Activated CD8-positive, alpha-beta memory T cell treated with anti-CD3 and anti-CD28 coated beads, Interleukin-2, amount 10 ng/mL, durations not matched to agents 7 days and 5 days (primary cell): ENCODE measurements at places on chromosomes 2 and 18. TPM values are rescaled to one million over a fixed set of nuclear protein-coding genes. Genes with fewer than 3 reads are reported as not detected.

DNA sequence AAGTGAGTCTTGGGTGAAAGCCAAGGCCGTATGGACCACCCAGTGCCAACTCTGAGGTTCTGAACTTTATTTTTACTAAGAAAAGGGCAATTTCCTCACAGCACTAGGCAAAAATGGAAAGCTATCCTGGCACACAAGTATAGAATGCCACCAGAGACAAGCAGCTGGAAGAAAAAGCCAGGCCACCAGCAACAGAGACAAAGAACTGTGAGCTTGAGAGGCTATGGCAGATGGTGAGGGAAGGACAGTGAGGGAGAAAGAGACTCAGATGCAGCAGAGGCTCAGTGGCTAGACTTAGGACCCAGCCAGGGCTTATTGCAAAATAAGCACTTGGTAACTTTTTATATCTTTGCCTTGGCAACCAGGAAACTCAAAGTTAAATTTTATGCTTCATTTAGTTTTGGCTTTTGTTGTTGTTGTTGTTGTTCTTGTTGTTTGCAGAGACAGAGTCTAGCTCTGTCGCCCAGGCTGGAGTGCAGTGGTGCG lies 78.0 kb upstream of the BZW1 start:
- no peak for DNase-seq

DNA sequence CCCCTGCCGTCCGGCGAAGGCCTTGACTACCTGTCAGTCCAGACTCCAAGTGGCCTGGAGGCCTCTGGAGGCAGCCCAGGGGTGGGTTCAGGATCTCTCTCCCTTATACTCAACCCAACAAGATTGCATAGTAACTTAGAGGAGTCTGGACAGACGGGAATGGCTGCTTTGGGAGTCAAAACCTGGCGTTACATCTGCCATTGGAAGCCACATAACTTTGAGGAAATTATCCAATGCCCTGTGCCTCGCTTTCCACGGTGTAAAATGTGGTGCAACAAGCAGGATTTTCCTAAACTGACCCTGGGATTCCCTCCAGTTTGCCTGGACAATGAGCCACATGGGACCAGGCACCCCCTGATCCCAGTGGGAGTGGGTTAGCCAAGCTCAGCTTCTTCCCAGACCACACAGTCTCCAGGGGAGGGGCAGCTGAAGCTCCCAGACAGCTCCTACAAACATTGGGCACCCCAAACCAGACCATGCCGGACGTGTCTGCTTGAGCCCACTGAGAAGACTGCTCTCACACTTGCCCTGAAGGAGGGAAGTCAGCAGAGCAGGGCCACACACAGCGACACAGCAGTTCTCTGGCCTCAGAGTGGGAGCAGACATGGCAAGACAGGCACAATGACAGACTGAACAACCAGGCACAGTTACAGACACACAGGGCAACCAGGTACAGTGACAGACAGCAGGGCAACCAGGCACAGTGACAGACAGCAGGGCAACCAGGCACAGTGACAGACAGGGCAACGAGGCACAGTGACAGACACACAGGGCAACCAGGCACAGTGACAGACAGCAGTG lies 65.6 kb upstream of the RAB6C start:
- peak; percentile 30 for DNase-seq

DNA sequence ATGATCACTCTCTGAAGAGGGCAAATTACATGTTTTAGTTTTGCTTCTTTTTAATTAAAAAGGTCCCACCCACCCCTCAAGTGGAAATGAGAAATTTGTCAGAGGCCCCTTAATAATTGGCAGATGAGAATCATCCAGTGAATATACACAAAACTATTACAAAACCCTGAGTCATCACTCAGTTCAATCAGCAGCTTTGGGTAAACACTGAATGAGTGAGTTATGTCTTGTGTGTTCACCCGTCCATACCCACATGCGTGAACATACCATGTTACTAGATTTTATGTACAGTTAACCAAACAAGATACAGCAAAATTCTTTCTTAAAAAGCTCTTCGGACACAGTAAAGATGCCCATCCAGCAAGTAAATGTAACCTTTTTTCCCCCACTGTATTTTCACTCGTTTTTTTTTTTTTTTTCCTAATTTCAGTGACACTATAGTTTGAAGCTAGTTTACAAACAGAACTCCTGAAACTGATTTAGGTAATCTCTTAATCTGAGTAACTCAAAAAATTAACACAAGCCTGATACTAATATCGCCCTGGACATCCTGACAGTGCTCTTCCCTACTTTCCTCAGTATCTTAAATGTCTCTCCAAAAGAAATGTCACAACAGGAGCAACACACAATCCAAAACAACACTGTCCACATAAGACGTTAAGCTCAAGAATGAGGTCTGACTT lies 1.4 kb downstream of the PSME4 start:
- no peak for DNase-seq

GRCh38 chr2:46164529-46165301 lies 132.5 kb upstream of the EPAS1 start:
- DNase-seq = no peak

DNA sequence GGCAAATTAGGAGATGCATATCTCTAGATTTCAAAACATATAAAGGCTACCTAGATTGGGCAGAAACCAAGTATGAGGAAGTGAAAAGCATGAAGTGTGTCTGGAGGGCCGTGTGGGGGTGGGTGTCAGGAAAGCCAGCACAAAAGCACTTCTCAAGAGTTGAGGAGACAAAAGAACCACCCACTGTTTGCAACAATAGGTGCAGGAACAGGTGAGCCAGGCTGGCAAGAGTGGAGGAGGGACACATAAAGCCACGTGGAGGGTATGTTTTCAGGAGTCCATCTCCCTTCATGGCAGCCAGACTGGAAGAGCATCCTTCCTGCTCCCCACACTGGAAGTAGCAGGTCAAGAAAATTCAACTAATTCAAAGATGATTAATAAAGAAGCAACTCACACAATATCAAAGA lies 96.4 kb downstream of the CERS6 start:
- no peak for DNase-seq

DNA sequence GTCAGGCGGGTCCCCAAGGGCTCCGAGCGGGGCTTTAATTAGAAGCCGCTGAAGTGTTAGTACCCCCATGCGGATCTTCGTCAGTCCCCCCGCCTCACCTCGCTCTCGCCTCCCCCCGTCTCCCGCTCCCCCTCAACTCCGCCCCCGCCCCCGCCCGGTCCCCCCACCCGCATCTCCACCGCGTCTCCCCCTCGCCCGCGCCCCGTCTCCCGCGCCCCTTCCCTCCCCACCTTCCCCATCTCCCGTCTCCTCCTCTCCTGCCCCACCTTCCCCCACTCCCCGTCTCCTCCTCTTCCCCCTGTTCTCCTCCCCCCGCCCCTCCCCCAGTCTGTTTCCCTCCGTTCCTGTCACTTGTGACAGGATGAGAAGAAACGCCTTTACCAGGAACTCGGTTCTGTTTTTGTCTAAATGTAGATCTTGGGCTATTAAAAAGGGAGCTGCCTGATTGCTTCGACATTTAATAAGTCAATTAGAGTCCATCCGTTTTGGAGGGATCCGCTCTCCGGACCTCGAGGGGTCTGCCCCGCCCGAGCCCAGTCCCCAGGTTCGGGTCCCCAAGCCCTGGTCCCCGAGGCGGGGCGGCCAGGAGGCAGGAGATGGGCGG lies 969 bp upstream of the ALKAL2 start:
- DNase-seq = no peak

- no peak for DNase-seq
Measured at GRCh38 chr18:70036771-70037347, 89.2 kb upstream of the CD226 start.

- DNase-seq = no peak
Measured at GRCh38 chr2:64792995-64793639, 139.4 kb upstream of the SERTAD2 start.

DNA sequence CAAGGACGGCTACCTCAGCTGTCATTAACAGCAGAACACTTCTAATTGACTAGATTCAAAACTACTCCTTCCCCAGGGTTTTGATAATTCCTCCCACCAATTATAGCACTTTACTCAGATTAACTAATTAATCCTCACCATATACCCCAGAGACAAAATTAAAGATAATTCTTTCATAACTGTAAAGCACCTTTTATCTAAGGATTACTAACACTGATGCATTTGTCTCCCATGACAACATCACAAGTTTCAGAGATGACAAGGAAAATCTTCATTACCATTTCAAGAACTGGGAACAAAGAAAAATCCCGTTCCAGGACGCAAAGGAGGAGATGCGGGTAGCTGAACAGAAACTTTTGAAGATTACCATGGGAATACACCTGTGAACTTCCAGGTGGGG lies 129.4 kb upstream of the ITGA6 start:
- DNase-seq = no peak

DNA sequence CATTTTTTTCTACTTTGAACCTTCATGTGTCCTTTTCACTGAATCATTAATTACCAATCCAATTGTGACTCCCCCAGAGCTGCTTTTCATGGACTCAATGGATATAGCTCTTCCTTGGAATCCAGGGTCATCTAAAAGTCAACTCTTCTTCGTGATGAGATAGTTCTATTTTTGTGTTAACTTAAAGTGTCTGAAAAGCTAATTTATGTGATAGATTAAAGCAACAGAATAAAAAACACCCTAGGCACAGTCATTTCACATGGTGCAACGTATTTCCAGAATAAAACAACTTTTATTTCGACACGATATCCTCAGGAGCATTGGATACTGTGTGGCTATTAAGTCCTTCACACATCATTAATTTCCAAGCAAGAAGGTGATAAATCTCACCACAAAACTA lies 250.6 kb upstream of the SPHKAP start:
- DNase-seq = no peak

- no peak for DNase-seq
Measured at GRCh38 chr18:5600378-5601071, 56.7 kb upstream of the EPB41L3 start.

- DNase-seq = no peak
Measured at GRCh38 chr2:229927817-229928321, 5.6 kb downstream of the FBXO36 start.

UGT1A1 gene
- not detected for total RNA-seq

HDLBP gene
- total RNA-seq = 232 TPM

EGR4 gene
- 0.09 TPM for total RNA-seq

ALLC gene
- not detected for total RNA-seq

KLHL41 gene
- not detected for total RNA-seq

MYO3B gene
- 0.23 TPM for total RNA-seq
